ENCODE measurements at places on chromosomes 11 and 22.

- DNase-seq, result no peak
These were observed 3.3 kb downstream of the BLID start for GRCh38 chr11:122112470-122113365.

DNA sequence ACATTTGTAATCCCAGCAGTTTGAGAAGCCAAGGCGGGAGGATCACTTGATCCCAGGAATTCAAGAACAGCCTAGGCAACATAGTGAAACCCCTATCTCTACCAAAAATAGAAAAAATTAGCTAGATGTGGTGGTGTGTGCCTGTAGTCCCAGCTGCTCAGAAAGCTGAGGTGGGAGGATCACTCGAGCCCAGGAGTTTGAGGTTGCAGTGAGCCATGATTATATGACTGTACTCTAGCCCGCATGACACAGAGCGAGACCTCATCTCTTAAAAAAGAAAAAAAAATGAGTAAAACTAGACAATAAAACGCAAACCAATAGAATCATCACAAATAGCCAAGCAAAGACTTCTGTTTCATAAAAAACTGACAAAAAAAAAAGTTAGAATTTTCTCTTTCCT lies 21.8 kb downstream of the NUCB2 start:
- DNase-seq, result no peak

DNA sequence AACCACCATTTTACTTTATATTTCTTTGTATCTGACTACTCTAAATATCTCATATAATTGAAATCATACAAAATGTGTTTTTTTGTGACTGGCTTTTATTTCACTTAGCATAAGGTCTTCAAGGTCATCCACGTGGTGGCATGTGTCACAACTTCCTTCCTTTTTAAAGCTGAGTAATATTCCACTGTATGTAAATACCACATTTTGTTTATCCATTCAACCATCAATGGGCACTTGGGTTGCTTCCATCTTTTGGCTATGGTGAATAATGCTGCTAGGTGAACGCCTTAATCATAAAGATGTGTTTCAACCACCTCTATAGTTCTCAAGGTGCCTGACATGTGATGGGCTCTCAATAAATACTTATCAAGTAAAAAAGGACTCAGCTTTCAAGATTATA lies 15.5 kb downstream of the RAB30 start:
- DNase-seq, result no peak

DNA sequence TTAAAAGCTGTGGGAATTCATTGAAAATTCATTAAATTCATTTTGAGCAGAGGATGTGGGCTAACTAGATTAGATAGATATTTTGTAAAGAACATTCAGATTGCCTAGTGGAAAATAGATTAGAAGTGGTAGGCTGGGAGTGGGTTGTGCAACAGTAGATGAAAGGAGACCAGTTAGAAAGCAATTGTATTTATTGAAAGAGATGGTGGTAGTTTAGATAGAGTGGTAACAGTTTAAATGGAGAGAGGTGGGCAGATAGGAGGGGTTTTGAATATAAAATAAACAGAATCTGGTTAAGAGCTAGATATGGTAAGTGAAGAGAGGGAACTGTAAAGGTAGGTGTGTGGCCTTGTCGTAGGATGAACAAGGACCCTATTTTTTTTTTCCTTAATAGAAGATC lies 34.5 kb downstream of the METTL15 start:
- no peak for DNase-seq

DNA sequence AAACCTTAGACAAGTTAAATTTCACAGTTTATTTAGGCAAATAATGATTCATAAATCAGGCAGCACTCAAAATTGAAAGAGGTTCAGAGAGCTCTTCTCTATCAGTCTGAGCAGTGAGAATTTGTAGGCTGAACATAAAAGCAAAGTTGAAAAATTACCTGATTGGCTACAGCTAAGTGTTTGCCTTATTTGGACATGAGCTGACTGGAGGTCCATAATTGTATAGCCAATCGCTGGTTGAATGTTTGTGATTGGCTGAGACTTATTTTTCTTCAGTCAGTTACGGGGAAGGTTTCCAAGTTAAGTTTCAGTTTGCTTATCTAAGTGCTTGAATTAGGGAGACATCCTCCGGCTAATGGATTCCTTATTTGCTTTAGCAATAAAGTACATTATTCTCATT lies 527.5 kb downstream of the CNTN5 start:
- no peak for DNase-seq

DNA sequence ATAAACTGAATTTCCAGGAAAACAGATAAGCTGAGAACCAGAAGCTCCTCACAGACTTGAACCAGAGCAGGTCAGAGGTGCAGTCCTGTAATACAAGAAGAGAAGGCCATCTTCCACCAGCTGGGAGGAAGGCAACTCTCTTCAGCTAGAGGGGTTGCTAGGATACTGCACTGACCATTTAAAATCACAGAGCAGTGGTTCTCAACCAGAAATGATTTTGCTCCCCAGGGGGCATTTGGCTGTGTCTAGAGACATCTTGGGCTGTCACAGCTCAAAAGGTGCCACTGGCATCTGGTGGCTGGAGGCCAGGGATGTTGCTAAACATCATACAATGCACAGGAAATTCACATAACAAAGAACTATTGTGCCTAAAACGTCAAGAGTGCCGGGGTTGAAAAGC lies 17.2 kb downstream of the OPCML start:
- DNase-seq, result no peak

Data from C1 segment of cervical spinal cord (tissue), 14 donors.